ENCODE measurements at places on chromosomes 1 and 21. TPM values are rescaled to one million over a fixed set of nuclear protein-coding genes. Genes with fewer than 3 reads are reported as not detected.

DNA sequence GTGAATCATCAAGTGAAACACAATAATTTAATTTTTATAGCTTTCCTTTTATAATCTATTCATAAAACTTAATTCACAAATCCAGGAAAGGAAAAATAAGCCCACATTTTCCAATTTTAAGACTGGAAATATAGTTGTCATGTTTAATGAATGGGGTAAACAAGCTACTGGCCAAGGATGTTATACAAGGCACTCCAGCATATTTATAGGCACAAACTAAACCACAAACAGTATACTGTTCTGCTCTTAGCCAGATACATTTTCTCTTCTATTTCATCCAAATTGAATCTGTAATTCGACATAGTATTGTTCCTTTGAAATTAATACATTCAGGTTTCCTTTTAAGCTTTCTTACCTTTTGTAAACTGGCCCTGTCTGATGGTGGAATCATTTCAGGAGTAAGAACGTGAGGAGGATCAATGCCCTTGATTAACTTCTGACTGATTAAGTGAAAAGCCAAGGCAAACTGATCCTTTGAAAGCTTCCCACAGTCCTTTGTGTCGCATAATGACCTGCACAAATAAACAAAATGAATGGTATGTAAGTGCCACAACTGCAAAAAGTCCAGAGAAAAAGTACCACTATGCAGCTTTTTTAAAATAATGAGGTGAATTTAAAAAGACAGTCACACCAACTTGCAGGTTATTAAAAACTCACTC is 74.4 kb downstream of the EPS15 start:
- DNase-seq, result no peak
- no peak overlapping the region for H3K4me3 ChIP-seq
- no peaks in the 10 kb centered on the region for H3K36me3 ChIP-seq
- H3K4me1 ChIP-seq, result no peaks in the 10 kb centered on the region

GRCh38 chr21:35395728-35396127 is 346.6 kb upstream of the RUNX1 start:
- no peaks in the 10 kb centered on the region for H3K36me3 ChIP-seq
- DNase-seq, result no peak
- no peaks in the 10 kb centered on the region for H3K27me3 ChIP-seq
- no peak overlapping the region for H3K4me3 ChIP-seq
- no peak overlapping the region for H3K27ac ChIP-seq

DNA sequence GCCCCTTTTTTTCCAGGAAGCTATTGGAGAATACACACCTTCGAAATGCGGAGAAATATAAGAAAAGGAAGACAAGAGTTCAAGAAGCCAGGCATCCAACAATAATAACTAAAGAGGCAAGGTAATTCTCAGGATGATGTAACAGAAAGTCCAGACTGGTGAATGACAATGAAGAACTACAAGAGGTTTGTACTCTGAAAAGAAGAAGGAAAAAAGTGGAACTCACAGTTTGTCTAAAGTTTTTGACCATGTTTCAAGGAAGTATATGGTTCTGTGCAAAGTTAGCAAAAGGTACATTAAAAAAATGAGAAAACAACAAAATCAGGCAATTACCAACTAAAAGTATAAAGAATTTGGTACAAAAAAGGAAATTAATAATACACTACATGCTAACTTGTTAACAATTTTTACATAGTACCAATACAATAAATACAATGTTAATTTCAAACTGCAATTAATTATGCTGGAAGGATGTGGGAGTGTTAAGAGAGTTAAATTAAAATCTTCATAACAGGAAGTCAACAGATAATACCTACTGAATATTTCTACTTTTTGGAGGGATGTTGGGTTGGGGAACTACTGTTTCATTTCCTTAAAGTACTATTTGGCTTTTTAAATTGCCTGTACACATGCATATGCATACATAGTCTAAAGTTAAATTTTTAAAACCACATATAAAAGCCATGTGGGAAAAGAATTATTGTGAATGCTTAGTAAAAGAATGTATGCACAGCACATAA is 12.9 kb upstream of the CD55 start:
- H3K4me3 ChIP-seq, result no peak overlapping the region
- no peak for DNase-seq
- H3K27me3 ChIP-seq, result no peaks in the 10 kb centered on the region
- no peak overlapping the region for H3K27ac ChIP-seq
- H3K36me3 ChIP-seq, result no peaks in the 10 kb centered on the region
- no peaks in the 10 kb centered on the region for H3K4me1 ChIP-seq

FAM110D gene
- 3.2 TPM for total RNA-seq

SHE gene
- total RNA-seq, result 14.6 TPM

MMP23B gene
- 30.3 TPM for total RNA-seq

Measured in uterus (tissue), 4 donors.